HS-5 (cell line): ENCODE measurements at places on chromosomes 1 and 21.

DNA sequence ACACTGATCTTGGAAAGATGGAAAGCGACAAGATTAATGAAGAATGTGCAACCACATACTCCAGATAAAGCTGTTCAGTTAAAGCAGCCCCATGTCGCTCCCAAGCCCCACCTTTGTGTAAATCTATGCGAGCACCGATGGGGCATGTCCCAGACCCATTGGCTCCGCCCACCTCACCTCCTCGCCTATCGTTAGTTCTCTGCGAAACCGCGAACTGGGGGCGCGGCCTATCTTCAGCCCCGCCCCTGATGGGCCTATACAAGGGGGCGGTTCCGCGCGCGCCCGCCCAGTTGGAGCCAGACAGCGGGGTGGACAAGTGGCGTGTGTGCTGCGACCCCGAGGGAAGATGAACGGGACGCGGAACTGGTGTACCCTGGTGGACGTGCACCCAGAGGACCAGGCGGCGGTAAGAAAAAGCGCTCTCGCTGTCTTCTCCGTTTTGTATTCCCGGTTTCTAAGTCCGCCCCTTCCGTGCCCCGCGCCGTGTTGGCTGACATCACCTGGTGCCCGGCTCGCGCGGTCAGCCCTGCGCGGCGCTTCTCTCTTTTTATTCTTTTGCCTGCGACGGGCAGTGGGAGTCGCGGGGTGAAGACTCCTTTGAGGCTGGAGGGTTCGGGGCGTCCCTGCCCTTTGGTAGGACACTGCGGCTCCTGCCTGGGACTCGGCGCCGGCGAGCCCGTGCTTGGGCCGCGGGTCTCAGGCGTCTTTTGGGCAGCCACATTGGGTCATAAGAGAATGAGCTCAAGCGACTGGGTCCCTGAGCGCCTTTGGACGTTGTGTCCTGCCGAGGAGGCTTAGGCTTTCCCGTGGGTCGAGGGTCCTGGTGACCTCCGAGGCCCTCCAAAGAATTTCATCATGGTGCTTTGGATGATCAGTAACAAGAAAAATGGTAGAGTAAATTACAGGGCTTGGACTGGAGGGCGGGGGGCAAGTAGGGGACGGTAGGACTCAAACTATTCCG lies at the start of gene TUFT1:
TSS of gene TUFT1 (plus strand) at position 289 of the 961 bp plus-strand sequence. CDS start at position 347, 58 bp downstream.
- DNase-seq, result peak; percentile 71

DNA sequence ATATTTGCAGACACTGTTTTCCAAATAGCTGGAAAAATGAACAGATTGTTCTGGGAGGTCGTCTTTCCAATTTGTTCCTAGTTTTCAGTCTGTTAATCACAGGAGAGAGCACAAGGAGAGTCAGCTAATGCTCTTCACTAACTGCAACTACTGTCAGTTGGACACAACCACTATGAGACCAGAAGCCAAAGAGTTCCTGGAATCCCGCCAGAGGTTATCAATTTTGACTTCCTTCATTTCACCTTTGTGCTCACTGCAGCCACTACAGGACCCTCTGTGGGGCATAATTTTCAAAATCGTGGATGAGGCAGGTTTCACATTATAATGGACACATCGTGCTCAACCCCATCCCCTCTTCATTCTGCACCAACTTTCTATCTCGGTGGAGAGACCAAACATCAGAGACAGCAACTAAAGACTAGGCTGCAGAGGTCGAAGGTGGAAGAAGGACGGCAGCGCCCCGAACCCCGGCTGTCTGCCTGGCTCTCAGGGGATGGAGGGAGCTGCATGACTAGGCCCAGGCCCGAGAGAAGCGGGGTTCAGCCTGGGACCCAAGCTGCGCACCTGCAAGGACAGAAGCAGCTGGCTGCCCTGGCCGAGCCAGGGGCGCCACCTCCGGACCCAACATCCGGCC lies 602 bp downstream of the KIAA0319L start:
- no peak for DNase-seq

GRCh38 chr1:200290010-200290685 lies 119.7 kb downstream of the ZNF281 start:
- DNase-seq, result no peak

- no peak for DNase-seq
Observed at GRCh38 chr1:169105434-169106094, 926 bp upstream of the ATP1B1 start.

DNA sequence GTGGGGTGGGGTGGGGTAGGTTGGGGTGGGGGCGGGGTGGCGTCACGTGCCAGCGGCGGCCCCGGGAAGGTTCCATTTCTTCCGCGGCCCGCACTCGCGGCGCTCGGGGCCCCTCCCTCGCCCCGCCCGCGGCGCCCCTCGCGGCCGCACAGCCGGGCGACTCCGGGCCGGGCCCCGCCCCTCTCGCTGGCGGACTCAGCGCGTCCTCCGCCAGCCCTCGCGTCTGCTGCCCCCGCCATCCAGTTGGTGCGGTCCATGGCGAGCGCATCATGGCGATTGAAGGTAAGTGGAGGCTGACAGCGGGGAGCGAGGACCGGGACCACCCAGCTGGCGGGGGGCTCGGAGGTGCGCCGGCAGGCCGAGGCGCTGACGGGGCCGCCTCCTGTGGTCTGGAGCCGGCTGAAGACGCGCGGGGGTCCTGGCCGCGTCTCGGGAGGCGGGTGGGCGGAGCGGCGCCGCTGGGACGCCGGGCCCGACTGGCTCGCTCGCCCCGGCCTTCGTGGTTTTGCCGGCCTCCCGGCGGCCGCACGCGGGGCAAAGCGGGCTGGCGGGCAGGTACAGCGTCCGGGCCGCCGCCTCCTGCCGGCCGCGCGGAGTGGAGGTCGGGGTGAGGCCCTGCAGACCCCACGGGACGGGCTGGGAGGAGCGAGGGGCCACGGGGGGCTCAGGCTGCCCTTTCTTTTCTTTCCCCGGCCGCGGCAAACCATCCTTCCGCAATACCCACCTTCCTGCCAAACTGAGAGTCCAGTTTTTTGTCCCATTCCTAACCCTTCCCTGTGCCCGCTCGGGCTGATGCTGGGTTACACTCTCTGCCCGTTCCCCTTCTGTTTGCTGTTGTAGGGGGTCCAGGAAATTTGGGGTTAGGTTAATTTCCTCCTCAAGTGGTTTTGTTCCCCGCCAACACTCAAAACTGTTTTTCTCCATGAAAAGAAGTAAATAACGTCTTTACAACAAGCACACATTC lies at the start of gene SYT14:
TSS of gene SYT14 (plus strand) at position 222 of the 964 bp plus-strand sequence. CDS start at position 270, 48 bp downstream.
- DNase-seq, result peak; percentile 24

DNA sequence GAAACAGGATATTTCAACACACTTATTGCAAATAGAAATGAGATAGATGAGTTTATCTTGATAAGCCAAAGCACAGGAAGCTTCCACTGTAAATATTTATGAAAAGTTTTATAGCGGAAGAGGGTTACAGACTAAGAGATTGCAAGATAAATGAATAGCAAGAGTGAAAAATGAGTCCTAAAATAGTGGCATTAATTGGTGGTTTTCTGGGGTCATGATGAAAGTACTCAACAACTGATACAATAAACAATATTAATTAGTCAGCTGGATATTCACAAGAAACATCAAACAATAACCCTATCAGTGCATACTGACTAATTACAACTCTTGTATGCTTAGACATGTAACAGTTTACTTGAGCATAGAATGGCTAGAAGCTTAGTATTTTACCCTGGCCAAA lies 154.8 kb upstream of the CHODL start:
- no peak for DNase-seq

DNA sequence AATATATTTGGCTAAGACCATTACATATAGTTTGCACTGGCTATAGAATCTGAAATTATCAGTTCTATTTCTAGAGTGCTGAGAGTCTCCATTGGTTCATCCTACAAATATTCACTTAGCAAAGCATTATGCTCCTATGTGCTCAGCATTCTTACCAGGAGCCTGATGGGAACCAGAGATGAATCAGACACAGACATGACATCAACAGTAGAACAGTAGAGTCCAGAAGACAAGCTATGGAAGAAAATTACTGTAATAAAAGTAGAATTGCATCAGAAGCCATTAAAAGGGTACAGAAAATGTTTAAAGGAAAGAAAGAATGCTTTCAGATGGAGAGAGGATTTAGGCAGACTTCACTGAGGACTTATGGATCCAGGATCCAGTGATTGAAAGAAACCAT lies 271.7 kb upstream of the SNX7 start:
- peak; percentile 20 for DNase-seq

GRCh38 chr1:18734001-18734400 lies 103.4 kb downstream of the PAX7 start:
- no peak for DNase-seq

GRCh38 chr1:235908742-235909520 lies 42.2 kb upstream of the LYST start:
- DNase-seq, result peak; percentile 83

- DNase-seq, result no peak
Observed at GRCh38 chr1:198889749-198890148, 250.9 kb downstream of the PTPRC start.

DNA sequence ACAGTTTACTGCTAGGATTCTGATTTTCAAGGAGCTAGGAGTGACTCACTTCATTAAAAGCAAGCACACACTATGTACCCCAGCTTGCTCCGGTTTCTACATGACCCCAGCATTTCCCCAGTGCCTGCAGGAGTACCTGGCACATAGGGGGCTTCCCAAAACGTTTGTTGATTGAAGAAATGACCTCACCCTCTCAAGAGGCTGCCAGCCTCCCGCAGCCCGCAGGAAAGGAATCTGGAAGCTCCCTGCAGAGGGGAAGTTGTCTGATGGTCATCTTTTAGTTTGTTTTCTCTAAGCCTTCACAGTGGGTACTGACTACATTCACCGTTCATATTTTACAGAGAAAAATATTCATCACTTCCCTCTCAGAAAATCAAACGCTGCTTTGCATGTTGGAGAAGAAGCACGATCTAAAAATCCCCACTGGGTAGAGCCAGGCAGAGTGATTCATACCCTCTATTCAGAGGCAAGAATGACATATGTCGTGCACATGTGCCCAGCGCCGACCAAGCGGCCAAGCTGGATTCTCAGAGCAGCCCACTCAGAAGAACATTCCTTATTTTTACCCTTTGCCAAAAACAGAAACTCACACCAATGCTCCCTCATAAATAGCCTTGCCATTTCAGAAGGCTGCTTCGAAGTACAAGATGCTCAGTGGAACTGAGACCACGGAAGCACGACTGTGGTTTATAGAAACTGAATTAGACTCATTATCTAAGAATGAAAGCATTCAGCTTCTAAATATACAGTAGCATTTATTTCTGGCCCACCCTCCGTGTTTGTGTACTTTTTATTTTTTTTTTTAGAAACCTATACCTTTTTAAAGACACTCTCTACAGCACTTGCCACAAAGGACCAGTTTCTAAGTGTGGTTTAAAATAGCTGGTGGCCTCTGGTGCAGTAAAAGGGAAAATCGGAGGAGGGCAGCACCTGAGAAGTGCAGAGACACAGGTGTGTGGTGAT lies 143.2 kb downstream of the MIS18A start:
- DNase-seq, result peak; percentile 79

DNA sequence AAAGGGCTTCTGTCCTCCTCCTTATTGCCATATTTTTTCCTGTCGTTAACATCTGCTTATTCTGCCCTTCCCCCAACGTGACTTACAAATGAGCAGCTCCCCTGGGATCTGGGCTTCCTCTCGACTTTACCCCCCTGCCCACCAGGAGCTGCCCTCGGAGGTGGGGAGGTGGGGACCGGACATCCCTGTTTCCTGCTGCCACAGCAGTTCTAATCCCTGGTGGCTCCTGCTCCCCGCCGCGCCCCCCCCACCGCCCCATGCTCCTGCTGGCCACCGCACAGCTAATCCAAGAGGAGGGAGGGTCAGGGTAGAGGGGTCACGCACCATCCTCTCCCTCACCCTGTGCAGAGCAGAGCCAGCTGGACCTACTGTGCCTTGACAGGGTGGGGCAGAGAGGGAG lies 4.4 kb upstream of the SLC27A3 start:
- no peak for DNase-seq

DNA sequence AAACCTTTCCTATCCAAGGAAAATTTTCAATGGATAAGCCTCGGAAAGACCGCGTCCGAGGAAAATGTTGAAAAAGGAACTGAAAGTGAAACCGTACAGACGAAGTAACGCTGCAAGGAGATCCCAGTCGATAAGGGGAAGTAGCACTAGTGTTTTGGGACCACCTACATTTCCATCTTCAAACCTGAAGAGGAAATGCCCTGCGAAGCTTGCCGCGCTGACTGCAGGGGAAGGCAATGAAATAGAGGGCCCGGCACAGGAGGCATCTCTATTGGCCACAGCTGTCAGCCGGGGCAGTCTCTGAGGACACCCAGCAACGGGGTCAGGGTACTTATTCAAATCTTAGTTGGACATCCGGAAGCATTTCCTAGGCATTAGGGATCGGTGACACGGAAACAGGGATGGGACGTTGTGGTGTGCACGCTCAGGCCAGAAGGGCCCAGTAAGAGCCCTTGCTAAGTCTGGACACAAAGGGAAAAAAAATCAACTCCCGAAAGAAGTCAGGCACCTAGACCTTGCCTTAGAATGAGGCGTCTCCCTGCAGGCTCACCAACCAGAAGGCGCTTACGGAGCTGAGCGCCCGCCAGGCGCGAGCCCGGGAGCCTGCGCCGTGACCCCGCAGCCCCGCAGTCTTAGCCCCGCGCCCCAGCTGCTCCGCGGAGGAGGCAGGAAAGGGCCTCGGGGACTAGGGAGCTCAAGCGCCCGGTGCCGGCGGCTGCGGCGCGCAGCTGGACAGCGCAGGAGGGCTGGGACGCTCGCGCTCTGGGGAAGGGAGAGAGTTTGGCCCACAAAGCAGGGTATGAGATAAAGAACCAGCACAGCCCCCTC lies 655 bp downstream of the USF1 start:
- DNase-seq, result peak; percentile 50

GRCh38 chr1:26704629-26705028 lies 8.8 kb downstream of the ARID1A start:
- DNase-seq, result no peak

- no peak for DNase-seq
Observed at GRCh38 chr1:176628775-176629174, 165.8 kb downstream of the PAPPA2 start.

GRCh38 chr21:27582246-27582947 lies 615.5 kb upstream of the ADAMTS5 start:
- DNase-seq, result no peak

DNA sequence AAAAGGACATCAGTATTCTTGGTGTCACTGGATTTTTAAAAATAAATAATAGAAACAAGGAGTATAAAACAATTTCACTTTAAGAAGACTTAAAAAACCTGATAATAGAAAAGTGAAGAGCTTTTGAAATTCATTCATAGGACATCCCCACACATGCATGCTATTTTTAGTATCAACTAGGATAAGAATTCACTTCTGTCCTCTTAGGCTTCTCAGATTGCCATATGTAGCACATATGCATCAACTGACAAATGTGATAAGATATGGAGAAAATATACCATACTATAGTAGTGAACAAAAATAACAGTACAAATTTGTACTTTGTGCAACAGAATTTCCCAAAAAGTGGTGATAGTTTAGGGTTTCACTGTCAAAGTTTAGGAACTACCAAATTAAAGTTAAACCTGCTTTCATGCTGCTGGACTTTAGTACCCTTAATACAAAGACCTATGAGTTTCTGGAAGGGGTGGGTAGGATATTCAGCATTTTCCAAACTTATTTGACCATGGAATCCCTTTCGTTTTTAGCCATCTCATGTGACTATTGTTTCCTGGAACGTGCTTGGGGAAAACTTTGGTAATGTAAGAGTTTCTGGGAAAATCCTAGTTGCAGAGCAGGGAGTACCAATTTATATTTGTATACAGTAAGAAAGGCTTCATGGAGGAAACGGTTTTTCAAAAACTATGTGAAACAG lies 19.8 kb downstream of the RPRD2 start:
- no peak for DNase-seq
